ENCODE measurements at places on chromosomes 16 and 17.

- peak; percentile 54 for DNase-seq
Observed at GRCh38 chr17:42531455-42532354, 4.3 kb upstream of the NAGLU start.

- no peak for DNase-seq
Observed at GRCh38 chr17:2056206-2057174, 1.6 kb downstream of the HIC1 start.

- DNase-seq = no peak
Observed at GRCh38 chr17:76735586-76736348, 1.4 kb downstream of the SRSF2 start.

DNA sequence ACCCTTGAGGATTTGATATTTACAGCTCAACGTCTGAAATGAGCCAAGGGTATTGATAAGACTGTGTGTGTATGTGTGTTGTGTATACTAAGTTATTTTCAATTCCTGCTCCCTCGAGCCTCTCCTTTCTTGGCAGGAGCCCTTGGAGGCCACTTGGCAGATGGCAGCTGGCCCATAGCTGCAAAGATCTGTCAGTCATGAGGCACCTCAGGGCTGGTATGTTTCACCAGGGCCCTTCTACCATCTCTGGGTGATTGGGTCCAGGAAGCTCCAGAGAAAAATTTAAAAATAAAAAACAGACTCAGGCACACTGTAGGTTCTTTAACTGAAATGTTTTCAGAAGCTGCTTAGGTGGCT, 355.7 kb downstream of the HAPSTR1 start:
- no peak for DNase-seq

Data from NCI-H1694 treated with DMSO at 0.1 percent for 48 hours (cell line).